NCI-H1436 treated with DMSO at 0.1 percent for 48 hours (cell line): ENCODE measurements at places on chromosomes 3 and 15.

GRCh38 chr3:132311316-132311715, 5.9 kb upstream of the ACP3 start:
- DNase-seq = no peak

DNA sequence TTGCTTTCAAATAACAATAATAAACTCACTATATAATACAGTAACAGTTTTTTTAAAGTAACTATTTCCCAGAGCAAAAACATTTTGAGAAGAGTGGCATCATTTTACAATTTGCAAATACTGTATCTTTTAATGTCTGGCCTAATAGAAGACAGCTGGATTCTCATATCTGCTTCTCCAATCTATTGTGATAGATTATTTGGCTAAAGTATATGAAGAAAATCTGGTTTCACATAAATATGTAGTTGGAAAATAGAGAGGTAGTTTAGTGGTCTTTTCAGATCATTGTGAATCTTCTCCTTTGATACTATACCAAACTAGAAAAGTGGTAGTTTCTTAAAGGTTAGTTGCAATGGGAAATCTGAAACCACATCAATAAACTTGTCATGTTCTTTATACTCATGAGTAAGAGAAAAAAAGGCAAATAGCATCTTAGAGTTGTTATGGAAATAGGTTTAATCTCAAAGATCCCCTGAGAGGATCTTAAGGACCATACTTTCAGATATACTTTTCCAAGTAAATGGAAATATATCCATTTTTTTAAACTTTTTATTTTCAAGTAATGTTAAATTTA, 124.8 kb upstream of the NR2E3 start:
- no peak for DNase-seq

- no peak for DNase-seq
Observed at GRCh38 chr3:40152482-40153133, 156.9 kb upstream of the EIF1B start.

- DNase-seq = no peak
Observed at GRCh38 chr3:156341332-156341731, 213.6 kb downstream of the SSR3 start.

DNA sequence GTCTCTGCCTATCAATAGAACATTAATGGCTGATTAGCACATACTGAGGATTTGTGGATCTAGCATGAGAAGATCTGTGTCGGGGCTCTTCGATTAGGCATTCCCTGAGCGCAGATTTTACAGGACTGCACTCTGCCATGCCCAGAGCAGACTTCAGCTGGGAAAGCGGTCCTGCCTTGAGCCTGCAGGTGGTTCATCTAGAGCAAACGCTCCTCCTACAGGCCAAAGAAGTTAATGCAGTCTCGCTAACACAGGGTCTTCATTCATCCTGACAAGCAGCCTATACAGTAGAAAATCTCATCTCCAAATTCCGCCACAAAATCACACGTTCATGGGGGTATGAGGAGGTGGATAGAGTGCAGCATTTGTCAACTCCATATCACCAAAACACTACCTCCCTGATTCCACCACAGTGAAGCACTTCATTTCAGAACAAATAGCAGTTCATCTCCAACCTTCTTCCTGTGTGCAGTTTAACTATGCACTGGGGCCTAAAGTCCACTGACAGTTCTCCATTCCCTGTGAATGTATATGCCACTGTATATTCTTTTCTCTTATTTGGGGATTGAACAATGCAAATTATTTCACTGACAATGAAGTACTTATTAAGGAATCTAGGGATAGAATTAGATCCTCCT, 405.8 kb downstream of the IGSF11 start:
- peak; percentile 14 for DNase-seq

- no peak for DNase-seq
Observed at GRCh38 chr3:99921986-99922385, 104.3 kb downstream of the CMSS1 start.

DNA sequence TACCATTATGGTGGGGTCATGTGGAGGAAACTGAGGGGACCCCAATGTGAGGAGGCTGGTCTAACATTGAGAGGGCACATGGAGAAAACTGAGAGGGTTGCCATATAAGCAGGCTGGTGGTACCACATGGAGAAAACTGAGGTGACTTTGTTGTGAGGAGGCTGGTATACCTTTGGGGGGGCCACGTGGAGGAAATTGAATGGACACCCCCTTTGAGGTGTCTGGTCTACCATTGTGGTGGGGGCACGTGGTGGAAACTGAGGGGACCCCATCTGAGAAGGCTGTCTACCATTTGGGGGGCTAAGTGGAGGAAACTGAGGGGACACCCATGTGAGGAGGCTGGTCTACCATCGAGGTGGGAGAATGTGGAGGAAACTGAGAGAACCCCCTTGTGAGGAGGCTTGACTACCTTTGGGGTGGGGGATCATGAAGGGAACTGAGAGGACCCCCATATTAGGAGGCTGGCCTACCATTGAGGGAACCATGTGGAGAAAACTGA, 163.8 kb downstream of the FBLN2 start:
- DNase-seq = no peak

GRCh38 chr15:67095912-67096311, 30.5 kb downstream of the SMAD3 start:
- no peak for DNase-seq

DNA sequence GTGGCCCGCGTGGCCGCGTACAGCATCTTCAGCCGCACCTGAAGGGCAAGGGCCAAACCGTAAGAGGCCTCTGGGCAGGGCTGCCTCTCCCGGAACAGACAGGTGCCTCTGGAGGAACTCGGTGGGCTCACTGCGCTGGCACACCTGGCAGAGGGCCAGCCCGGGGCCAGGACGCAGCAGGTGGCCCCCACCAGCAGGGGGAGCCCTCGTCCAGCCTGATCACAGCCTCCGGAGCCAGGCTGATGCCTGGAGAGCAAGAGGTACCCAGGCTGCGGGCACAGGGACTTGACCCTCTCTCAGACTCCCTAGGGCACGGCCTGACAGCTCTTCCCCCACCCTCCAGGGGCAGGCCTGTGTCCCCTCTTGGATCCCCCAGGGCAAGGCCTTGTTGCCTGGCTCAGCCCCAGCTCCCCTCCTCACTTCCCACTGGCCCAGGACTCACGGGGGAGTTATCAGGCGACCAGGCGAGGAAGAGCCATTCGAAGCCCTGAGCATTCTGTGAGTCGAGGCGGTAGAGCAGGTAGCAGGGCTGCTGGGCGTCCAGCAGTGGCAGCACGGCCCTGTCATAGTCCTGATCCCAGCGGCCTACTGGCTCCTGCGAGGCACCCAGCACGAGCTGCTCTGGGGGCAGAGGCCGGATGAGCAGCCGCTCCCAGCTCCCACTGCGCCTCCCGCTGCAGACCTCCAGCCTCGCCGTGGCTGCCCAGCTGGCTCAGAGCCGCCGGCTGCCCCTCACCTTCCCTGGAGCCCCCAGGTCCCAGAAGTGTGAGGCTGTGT, 6.2 kb upstream of the TLR9 start:
- DNase-seq = peak; percentile 2

DNA sequence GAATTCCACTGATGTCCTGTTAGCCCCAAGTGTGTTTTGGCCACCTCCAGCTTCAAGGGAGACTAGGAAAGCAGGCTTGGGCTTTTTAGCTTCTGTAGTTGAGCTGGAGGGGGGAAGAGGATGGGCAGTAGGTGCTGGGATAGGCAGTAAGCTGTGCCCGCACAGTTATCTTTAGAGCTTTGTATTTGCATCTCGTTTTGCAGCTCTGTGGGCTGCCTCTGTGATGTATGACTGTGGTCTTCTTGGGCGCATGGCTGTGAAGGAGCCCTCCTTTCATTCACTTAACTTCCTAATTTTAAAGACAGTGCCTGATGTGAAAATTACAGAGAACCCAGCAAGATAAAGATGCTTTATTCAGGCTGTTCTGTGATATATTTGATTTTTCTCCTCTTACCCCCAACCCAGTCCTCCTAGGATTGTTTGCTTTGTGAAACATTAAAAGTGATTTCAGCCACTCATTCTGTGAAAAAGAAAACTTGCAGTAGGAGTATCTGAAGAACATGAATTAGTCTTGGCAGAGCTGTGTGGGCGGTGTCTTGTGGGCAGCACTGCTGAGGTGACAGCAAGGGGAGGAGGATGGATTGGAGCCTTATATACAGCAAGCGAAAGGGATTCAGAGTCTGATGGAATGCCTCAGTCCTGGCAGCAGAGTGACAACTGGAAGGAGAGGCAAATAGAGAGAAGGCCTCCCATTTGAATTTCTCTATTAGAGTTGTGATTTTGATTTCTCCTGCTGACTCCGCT, 74.3 kb downstream of the LARS2 start:
- no peak for DNase-seq

DNA sequence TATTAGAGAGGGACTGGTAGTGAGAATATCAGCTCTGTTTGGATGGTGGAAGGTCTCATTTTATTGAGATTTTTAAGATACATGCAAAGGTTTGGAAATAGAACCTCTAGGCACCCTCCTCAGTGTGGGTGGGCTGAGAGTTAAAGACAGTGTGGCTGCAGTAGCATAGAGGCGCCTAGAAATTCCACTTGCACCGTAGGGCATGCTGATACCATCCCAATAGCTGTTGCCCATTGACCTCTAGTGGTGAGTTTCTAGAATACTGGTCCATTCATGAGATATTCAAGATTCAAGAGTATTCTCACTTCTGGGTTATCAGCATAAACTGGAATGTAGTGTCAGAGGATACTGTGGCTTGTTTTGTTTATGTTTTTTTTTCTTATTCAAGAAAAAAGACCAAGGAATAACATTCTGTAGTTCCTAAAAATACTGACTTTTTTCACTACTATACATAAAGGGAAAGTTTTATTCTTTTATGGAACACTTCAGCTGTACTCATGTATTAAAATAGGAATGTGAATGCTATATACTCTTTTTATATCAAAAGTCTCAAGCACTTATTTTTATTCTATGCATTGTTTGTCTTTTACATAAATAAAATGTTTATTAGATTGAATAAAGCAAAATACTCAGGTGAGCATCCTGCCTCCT, 87.2 kb downstream of the TGFBR2 start:
- DNase-seq = peak; percentile 9

DNA sequence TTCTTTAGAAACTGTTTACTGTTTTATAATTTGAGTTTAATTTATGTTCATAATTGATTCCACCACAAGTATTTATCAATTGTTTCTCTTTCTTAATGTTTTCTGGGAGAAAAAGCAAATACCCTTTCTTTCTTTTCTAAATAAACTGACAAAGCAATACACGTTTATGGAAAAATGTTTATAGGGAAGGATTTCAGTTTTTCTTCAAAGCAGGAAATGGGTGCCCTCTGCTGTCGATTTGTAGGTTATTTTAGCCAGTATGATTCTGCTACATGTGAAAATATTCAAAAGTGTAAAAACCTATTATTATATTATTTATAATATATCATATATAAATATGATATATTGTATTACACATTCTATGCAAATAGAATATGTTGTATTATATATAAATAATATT, 921.0 kb upstream of the ROBO1 start:
- DNase-seq = no peak

GRCh38 chr3:46206282-46207015, 1.7 kb downstream of the CCR1 start:
- no peak for DNase-seq

DNA sequence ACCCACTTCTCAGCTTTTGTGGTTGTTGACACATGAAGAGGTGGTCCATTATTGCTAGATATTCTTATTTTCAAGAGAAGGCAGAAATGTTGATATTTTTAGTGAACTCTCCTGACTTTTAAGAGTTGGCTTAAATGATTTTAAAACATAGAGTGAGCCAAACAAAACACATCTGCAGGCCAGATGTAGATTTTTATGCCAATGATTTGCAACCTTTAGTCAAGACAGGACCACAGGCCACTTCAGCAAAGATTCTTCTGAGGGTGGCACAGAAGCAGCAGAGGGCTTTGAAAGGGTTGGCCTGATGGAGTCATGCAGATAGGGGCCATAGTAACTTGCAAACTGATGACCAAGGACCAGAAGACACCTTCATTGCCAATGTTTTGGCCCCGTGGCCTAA, 276.5 kb upstream of the P2RY1 start:
- DNase-seq = no peak

- no peak for DNase-seq
Observed at GRCh38 chr3:7630925-7631324, 770.0 kb downstream of the GRM7 start.

GRCh38 chr3:113129168-113129567, 82.2 kb upstream of the BOC start:
- DNase-seq = no peak

- no peak for DNase-seq
Observed at GRCh38 chr3:38564631-38565338, 68.6 kb downstream of the EXOG start.
